GM18507 (cell line): ENCODE measurements at places on chromosomes 6 and 20.

DNA sequence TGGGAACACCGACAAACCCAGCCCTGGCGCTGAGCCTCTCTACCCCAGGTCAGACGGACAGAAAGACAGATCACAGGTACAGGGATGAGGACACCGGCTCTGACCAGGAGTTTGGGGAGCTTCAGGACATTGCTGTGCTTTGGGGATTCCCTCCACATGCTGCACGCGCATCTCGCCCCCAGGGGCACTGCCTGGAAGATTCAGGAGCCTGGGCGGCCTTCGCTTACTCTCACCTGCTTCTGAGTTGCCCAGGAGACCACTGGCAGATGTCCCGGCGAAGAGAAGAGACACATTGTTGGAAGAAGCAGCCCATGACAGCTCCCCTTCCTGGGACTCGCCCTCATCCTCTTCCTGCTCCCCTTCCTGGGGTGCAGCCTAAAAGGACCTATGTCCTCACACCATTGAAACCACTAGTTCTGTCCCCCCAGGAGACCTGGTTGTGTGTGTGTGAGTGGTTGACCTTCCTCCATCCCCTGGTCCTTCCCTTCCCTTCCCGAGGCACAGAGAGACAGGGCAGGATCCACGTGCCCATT lies 15.3 kb downstream of the VEGFA start:
- DNase-seq: no peak

DNA sequence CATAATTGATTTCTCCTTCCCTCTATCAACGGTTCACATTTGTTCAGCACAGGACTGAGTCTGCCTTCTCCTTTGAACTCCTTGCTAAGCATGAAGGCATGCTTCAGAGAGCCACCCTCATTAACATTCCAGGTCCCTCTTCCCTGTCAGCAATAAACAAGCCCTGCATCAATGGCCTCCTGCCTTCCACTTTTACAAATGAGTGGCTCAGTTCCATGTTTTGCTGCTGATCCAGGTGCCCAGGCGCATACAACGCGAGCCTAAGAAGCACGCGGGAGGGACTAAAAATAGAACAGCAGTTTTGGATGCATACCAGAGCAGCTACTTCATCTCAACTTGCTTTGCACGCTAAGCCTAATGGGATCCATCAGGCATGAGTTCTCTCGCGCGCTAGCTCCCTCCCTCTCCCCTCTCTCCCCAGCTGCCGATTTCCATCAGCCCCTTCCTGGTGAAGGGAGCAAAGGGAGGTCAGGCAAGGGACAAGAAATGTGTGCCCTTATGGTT lies 53.4 kb downstream of the TRAF3IP2 start:
- no peak for DNase-seq

DNA sequence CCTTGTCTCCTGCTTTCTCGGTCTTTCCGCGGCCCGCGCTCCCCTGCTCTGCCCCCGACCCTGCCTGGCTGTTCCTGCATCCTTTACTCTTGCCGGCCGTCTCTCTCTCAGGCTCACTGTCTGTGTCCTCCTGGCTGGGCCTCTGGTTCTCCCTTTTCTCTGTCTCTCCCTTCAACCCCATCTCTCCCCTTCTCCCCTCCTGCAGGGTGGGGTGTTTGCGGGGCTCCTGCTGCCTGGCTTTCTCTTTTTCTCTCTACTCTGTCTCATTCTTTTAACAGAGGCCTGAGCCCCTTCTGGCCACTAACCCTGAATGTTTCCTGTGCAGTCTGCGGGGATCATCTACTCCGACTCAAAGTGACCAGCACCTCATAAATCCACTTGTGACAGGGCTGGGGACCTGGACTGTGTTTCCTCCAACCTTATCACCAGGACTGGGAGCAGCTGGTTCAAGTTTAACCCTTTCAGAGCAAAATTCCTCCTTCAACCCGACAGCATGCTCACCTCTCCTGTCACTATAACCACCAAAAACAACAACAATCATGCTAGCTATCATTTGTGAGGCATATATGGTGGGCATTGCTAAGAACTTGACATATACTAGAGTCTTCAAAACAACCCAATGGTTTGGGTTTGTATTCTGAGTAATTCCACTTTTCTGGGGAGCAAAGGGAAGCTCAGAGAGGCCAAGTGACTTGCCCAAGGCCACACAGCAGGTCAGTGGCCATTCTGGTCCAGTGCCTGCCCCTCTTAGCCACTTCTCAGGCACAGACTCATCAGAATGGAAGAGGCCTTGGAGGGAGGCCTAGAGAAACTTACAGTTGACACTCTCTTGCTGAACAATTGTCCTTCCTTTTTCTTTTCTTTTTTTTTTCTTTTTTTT lies 811 bp upstream of the RSPO4 start:
- DNase-seq: no peak

- no peak for DNase-seq
Observed at GRCh38 chr20:47800623-47801022, 15.3 kb upstream of the SULF2 start.

DNA sequence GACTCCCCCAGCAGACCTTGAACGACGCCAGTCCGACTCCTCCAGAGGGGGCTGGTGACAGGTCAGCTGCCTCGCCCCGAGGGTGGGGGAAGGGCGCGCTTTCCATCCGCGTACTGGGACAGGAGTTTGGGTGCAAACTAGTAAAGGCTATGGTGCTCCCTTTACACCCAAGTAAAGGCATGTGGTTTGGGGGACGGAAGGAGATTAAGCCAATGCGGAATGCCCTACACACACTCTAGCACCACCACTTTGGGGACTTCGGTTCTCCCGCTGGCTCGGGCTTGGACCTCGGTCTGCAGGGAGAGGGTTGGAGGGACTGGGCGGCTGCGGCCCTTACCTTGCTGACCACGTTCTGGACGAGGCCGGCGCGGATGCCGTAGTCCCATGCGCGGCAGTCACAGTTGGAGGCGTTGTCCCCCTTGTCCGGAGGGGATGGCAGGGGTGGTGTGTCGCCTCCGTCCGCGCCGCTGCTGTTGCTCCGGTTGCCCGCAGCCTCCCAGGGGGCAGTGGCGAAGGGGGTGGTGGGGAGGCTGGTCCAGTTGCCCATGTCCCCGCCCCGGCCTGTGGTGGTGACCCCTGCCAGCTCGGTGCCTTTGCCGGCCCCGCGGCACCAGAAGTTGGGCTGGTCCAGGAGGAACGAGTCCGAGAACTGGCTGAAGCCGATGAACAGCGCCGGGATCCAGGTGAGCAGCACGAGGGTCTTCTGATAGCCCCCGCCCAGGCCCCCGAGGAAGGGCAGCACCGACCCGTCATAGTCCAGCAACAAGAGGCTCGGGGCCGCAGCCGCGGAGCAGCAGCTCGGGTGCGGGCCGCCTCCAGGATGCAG lies 1.1 kb downstream of the SLC22A23 start:
- no peak for DNase-seq

GRCh38 chr20:50625986-50626677 lies 65.2 kb downstream of the RIPOR3 start:
- DNase-seq: no peak

- no peak for DNase-seq
Observed at GRCh38 chr20:13816757-13817156, 31.9 kb downstream of the NDUFAF5 start.

- no peak for DNase-seq
Observed at GRCh38 chr6:43934803-43935602, 165.0 kb downstream of the VEGFA start.

- DNase-seq: no peak
Observed at GRCh38 chr20:60791823-60792222, 460.2 kb upstream of the CDH4 start.

DNA sequence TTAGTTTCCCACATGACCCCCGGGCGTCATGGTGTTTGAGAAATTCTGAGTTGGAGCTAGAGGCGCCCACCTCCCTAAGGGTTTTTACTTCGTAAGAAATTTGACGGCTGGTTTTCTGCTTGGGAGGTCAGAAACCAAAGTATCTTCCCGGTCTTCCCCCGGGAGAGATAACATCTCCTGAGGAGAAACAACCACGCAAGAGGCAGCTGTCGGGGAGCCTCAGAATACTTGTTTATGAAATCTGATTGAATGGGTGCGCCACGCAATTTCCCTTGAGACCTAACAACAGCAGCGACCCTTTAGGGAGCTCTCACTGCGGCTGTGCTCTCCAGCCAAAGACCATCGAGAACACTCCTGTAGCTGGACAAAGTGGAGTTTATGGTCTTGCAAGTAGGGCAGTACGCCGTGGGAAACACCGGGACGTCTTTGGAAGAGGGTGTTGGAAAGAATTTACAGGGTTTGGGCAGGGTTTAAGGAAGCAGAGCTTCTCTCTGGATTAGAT lies 608 bp upstream of the EIF2S2 start:
- no peak for DNase-seq

DNA sequence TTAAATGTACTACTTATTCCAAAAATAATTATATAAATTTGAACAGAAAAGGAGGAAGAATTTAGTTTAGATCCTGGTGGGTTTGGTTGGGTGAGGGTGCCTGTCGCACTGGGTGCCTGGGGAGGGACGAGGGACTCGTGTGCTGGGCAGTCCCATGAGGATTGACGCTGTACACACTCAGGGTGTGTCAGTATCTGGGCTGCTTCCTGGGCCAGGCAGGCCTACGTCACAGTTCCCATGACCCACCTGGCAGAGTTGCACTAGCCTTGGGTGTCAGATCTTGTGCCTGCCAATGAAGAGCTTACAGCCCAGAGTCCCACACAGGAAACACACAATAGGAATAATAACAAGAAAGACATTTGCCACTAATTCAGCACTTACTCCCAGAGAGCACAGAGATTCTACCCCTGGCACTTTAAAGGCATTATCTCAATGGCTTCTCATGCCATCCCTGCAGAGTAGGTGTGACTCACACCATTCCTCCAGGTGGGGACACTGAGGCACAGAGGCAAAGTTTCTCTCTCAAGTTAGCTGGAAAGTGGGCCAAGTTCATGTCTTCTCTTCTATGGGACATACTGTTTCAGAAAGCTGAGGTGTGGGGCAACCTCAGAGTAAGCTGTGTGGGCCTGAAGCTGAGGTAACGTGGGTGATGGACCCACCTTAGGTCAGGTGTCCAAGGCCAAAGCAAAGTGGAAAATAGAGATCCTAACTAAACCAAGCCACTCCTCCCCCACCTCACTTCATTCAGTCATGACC lies 1.3 kb upstream of the SDCBP2 start:
- no peak for DNase-seq

DNA sequence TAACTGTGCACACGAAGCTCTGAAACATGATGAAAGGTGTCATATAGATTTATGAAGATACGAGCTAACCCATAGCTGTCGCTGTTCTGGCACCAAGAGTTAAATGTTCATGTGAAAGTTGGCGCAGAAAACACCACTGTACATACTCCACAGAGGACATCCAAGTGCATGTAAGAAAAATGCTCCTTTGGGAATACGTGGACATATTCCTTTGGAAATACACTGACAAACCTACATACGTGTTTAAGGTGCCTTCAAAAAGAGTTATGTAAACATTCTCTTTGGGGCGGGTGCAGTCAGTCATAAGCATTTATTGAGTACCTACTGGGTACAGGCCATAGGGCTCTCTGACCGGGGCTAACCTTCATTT lies 723 bp upstream of the ARID1B start:
- no peak for DNase-seq

DNA sequence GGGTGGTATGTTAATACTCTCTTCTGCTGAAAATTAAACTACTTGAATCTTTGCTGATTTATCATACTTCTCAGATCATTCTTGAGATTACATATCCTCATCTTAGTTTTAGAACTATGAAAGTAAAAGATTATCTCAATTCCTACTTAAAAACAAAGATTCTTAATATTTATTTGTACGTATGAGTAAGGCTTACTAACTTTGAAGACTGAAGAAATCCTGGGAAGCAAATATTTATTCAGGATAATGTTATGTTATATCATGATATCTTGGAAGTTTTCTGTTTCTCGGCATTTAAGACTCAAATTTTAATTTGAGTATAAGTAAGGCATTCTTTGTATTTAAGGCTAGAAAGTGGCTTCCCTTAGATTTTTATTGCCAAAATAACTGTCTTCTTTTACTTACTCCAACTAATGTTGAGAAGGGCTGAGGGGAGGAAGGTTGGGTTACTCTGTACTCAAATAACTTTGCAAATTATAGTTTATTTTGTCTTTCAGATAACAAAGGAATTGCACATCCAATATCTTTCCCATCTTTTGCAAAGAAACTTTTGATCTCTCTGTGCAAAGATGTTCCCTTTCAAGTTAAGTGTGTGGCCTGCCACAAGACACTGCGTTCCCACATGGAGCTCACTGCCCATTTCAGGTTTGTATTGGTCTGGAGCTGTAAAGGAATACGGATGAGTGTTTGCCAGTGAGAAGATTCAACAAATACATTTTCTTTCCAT lies 30.5 kb upstream of the BAG2 start:
- DNase-seq: no peak

DNA sequence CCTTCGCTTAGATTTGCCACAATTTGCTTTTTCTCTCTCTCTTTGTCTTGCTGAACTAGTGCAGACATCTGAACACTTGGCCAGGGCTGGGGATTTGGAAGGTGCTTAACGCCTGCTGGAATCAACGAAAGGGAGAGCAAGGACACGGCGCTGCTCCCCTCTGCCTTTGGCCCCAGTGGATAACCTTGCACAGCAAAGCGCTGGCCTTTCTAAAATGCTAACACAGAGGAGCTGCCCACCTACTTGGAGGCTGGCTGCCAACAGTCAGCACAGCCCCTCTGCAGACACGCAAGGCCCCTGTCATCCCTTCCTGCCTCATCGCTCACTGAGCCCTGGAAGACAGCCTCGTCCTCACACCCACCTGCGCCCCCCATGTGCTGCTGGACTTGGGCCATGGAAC lies 37.5 kb downstream of the C20orf203 start:
- DNase-seq: no peak

DNA sequence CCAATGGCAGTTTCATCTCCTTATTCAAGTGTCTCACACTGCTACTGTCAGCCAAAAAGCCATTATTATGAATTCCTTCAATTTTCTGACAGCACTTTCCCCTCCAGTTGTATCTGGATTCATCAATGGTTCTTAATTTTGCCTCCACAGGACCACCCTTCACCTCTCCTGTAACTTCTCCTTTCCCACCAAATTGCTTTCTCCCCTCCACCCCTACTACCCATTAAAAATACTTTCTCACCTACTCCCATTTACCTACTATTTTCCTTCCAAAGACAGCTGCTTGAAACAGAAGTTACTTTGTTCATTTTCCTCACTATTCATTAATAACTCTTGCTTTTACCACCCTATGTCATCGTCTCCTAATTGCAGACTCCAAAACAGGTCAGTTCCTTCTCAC lies 29.8 kb downstream of the DEK start:
- no peak for DNase-seq

DNA sequence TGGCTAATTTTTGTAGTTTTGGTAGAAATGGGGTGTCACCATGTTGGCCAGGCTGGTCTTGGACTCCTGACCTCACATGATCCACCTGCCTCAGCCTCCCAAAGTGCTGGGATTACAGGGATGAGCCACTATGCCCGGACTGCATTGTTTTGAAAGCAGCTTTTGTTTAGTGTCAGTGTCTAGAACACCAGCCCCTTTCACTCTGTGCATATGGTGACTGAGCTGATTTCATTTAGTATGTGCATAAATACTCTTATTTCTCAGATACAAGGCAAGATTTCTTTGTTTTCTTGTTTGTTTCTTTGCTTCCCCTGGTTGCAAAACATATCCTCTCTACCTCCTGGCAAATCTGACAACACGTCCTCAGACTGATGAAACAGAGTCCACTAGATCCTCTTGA lies 152.8 kb upstream of the CHD6 start:
- DNase-seq: no peak
